ENCODE measurements at places on chromosomes 7 and 10.

DNA sequence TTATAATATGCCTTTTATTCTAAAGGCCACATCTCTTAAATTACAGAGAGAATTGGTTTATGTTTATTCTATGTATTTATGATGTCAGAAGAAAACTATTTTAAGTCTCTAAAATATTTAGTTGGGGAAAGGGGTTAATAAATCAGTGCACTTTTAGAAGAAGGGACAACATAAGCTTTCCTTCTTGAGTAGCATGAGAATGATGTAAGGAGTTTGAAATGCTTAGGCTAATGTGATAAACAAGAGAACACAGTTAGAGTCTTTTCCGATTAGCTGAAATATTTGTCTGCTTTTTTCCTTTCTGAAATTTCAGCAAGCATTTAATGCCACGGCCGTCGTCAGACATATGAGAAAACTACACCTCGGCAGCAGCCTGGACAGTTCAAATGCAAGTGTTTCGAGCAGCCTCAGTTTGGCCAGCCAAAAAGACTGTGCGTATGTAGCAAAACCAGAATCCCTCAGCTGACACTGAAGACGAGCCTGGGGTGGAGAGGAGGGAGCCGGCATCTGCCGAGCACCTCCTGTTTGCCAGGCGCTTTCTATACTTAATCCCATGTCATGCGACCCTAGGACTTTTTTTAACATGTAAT, 176.2 kb downstream of the CCDC3 start:
- DNase-seq = no peak

DNA sequence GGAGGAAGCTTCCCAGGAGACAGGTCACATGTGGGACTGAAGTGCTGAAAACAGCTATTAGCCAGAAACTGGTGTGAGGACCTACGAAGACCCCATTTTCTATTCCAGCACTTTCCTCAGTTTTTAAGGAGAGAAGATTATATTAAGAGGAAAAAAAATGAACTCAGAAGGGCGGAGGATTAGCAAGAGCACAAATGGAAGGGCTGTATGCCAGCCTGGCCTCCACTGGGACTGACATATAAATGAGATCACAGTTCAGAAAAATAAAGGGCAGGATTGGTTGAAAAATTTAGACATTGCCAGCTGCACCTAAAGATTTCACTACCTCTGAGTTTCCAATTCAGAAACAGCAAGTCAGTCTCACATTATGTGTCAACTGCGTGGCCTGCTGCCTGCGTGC, 53.0 kb downstream of the GSDME start:
- no peak for DNase-seq

GRCh38 chr10:127408733-127409132, 140.4 kb upstream of the NPS start:
- DNase-seq = no peak

GRCh38 chr7:84583331-84583730, 388.7 kb upstream of the SEMA3A start:
- no peak for DNase-seq

DNA sequence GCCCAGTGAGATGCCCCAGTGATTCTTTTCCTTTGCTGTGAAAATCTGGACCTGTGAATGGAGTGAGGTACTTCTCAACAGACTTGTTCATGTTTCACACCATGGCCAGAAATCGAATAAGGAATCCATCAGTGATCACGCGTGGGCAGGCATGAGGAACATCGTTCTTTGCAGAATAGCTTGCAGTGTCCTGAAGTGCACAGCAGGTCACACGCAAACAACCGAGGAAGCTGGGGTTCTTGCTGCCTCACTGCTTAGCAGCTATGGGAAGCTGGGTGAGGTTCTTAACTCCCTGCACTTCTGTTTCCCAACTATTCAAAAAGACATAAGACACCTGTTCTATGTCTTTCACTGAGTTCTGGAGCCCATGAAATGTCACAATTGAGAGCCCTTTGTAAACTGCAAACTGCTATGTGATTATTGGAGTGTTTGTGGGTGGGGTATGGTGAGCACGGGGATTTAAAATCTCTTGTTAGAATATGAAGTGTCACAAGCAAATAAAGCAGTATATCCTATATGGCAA, 253.4 kb downstream of the KIAA1217 start:
- DNase-seq = no peak

DNA sequence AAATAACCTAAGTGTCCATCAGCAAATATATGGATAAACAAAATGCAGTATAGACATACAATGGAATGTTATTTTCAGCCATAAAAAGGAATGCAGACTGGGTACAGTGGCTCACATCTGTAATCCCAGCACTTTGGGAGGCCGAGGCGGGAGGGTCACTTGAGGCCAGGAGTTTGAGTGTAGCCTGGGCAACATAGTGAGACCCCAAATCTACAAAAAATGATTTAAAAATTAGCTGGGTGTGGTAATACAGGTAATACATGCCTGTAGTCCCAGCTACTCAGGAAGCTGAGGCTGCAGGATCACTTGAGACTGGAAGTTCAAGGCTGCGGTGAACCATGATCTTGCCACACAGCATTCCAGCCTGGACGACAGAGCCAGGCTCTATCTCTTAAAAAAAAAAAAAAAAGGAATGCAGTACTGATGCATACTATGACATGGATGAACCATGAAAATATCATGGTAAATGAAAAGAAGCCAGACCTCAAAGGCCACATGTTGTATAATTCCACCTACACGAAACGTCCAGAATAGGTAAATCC, 6.9 kb downstream of the MCMBP start:
- no peak for DNase-seq

GRCh38 chr10:91520661-91521060, 110.5 kb downstream of the HECTD2 start:
- no peak for DNase-seq

Data from stimulated activated CD4-positive, alpha-beta T cell treated with anti-CD3 and anti-CD28 coated beads, Interleukin-1b, Interleukin-23, amount 100 ng/mL, for 4 hours (primary cell).